ENCODE measurements at places on chromosomes 6 and 20.

GRCh38 chr6:19805129-19805481 lies 32.1 kb upstream of the ID4 start:
- no peak for ATAC-seq

- ATAC-seq: no peak
Observed at GRCh38 chr6:137214931-137215330, 4.3 kb downstream of the IFNGR1 start.

- ATAC-seq: no peak
Observed at GRCh38 chr6:141354191-141354955, 778.4 kb upstream of the GJE1 start.

DNA sequence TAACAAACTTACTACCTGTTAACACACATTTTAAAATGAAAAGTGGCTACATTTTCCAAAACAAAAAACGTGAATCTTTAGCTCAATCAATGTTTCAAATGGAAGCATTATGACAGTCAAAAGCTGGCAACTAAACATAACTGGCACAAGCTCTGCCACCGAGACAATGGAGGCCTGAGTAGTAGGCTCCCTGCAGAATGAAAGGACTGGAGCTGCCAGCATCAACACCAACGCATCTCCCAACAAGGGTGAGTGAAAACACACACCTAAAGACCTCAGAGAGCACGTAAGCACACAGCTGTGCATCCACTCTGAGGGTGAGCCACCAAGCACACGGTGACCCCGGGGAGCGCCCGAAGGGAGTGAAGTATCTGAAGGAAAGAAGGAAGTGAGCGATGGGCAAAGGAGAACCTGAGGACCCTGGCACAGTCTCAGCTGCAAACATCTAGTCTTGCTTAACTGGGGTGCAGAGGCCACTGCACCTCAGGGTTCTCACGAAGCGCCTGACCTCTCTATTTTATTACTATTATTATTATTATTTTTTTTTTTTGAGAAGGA lies 1.6 kb upstream of the ADRM1 start:
- ATAC-seq: no peak

- ATAC-seq: no peak
Observed at GRCh38 chr6:31058128-31058894, 48.0 kb downstream of the MUC22 start.

DNA sequence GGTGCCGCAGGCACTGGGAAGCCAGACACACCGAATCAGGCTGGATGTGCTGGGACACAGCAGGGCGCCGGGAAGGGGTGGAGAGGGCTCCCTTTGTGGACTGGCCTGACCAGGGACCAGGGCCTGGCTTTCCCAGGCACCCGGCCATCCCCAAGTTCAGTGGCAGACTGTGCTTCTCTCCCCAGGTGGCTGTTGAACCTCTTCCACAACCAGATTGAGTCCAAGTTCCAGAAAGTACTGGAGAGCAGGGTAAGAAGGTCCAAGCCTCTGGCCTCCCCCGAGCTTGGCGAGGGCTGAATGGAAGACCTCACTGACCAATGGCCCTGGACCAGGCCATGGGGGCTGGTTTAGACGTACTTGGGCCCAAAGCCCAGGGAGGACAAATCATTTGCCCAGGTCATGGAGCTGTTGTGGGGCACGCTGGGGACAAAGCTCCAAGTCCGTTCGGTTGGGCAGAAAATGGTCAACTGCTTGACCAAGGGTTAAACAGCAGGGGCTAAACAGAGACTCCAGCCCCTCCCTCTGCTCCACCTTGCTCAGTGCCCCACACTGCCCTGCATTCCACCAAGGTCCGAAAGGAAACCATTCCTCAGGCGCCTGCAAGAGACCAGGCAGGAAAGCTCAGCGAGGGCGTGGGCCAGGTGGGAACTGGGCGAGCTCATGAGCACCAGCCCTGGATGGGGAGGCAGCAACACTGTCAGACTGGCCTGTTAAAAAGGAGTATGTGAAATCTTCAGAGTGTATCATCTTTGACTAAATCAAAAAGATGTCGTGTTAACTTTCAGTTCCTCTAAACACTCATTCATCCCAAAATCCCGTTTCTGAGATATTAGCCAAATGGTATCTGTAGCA lies 9.1 kb downstream of the LBP start:
- ATAC-seq: peak; percentile 40

DNA sequence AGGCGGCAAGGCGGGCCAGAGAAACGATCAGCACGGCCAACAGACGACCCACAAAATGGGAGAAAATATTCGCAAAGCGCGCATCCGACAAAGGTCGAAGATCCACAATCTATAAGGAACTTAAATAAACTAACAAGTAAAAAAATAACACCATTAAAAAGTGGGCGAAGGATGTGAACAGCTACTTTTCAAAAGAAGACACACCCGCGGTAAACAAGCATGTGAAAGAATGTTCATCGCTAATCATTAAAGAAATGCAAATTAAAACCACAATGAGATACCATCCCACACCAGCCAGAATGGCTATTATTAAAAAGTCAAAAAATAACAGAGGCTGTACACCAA lies 117.8 kb upstream of the SIRPA start:
- no peak for ATAC-seq

GRCh38 chr6:89410231-89410761 lies 1.8 kb downstream of the RRAGD start:
- ATAC-seq: no peak

DNA sequence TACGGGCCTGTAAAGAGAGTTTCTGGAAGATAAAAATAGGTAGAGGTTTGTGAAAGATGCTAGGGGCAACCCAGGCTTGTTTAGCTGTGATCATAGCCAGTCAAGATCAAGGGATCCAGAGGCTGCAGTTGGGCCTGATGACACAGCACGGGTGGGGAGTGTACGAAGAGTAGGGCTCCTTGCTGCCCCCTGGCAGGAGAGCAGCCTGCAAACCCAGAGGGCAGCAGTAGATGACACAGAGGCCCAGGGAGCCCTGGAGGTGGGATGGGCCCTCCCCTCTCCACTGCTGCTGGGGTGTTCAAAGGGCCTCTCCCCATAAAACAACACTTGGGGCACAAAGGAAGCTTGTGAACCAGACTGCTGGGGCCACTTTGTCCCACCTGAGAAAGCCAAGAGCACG lies 47.2 kb downstream of the VEGFA start:
- peak; percentile 55 for ATAC-seq

DNA sequence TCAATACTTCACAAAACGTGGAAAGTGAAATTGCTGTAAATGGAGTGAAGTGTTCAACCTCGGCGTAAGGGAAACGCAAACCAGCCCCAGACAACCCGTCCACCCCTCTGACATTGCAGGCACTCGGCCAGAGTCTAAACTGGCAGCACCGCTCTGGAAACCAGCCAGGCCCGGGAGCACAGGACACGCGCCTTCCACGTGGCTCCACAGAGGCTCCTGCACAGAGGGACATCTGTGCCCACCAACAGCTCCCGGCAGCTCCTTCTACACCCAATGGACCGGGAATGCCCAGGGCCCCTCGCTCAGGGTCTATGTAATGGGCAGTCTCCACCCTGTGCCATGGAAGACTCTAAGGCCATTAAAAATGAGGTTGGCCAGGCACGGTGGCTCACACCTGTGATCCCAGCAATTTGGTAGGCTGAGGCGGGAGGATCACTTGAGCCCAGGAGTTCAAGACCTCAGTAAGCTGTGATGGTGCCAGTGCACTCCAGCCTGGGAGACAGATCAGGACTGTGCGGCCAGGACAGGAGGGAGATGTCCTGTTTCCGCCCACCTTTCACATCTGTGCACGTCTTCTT lies 3.4 kb upstream of the HELZ2 start:
- ATAC-seq: no peak

GRCh38 chr20:49210101-49210756 lies 9.0 kb upstream of the DDX27 start:
- no peak for ATAC-seq

- ATAC-seq: no peak
Observed at GRCh38 chr20:8807480-8808201, 261.2 kb upstream of the PLCB4 start.

DNA sequence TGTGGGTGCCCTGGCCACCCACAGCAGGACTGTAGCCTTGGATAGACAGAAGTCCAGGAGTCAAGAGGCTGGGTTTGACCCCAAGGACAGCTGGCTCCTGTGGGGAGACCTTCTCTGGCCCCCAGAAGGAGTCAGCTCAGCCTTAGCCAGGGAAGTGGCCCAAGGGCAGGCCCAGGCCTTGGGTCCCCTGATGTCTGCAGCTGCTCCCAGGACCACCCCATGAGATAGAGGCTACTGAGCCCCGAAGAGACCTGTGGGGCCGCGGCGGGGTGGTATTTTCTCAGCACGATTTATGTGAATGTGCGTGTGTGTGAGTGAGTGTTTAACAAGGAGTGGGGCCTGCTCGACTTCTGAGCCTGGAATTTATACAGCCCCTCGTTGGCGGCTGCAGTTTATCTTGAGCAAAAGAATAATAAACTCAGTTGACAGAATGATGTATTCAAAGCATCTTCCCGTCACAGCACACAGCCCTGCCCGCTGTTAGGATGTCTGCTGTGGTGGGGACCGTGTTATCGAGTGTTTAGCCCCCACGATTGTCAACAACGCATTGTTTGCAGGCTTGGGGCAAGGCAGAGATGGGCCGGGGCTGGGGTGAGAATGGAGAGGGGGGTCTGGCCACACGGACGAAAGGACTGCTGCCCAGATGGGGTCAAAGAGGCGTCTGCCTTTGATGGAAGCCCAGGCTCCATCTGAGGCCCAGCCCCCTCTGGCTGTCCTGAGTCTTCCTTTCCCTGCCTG lies 163.3 kb downstream of the VEGFA start:
- ATAC-seq: no peak
